NCI-H1417 (cell line): ENCODE measurements at places on chromosomes 12 and 14.
A peak's percentile ranks its signal among the peaks of the same experiment; 100 is the strongest.

DNA sequence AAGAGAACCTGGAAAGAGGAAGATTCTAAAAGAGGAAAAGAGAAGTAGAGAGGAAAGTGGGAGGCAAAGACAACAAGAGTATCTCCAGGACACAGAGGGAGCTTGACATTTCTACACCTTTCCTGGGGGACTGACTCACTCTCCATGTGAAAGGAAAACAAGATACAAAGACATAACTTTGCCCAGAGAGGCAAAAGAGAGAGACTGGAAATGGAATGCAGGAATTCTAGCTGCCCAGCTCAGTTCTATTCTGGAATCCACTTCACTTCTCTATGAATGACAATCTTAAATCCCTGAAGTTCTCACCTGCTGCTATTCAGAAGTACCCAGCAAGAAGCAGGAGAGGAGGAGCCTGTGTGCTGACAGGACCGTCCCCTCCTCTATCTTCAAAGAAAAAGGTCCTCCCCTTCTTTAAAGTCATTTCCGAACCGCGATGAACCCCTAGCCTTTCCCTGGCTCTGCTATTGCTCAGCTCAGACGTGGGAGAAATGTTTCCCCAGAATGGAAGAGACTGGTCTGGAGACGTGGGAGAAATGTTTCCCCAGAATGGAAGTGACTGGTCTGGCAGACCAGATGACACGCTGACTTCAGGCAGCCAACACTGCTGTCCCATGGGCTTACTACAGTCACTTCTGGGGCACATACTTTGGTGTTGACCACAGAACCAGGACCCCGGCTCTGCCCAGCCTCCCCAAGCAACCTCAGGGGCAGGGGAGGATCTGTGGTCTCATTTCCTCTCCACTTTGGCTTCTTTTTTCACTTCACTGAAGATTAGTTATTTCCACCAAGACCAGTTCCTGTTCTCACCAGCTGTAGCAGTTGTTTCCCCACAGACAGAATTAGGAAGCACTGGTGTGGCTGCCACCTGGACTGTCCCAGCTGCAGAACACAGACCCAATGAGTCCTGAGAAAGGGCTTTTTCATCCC lies 8.3 kb downstream of the FMNL3 start:
- DNase-seq, result no peak

- no peak for DNase-seq
These were observed 340.2 kb downstream of the DPF3 start for GRCh38 chr14:72553656-72554055.

DNA sequence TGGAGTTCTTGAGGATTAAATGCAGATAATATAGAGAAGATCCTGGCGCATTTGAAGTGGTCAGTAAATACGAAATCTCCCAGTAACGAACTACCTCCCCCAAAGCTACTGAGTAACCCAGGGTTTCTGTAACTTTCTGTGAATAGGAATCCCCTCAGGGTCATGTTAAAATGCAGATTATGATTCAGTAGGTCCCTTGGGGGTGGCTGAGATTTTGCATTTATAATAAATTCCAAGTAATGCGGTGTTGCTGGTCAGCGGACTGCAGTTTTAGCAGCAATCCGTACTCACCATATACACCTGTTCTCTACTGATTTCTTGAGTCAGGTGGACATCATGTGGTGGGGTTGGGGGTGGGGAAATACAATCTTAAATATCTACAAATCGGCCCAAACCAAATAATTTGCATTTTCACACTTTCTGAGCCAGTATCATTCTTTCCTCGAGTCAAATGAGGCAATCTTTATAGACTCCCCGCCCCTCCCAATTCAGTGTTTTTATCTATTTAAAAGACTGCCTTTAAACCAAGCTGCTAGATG lies 868 bp downstream of the SPATA7 start:
- DNase-seq, result no peak

DNA sequence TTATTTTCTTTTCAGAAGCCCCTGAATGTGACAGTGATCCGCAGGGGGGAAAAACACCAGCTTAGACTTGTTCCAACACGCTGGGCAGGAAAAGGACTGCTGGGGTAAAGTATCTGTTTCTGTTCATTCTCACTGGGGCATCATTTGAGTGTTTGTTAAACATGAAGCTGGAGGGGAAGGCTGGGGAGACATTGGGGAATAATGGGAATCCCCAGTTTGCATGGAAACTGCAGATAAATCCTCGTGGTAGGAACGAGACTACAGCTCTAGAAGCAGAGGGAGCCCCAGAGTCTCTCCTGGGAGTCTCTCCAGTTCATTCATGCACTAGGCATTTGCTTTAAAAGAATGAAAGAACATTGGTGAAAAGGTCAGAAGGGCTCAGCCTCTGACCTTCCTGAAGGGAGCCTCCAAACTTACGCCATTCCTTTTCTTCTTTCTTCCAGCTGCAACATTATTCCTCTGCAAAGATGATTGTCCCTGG lies 2.5 kb upstream of the CFAP251 start:
- no peak for DNase-seq

- peak; percentile 69 for DNase-seq
These were observed 232.0 kb downstream of the GRIN2B start for GRCh38 chr12:13749389-13749788.

DNA sequence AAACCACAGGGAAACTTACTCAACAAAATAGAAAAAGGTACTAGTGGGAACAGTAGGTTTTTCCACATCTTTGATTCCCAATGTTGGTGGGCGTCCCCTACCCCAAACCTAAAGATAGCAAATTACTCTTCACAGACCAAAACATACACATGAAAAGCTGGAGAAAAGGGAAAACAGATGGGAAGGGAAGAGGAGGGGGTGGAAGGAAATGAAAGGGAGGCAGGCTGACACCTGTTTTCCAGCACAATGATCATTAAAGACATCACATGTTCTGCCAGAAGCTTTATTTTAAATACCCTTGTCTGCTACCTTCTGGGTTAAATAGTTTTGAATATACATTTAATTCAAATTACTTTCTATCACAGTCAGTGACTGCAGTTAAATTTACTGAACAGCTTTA lies 1617.9 kb upstream of the SEL1L start:
- no peak for DNase-seq

GRCh38 chr12:5391653-5392052 lies 40.3 kb upstream of the NTF3 start:
- no peak for DNase-seq

DNA sequence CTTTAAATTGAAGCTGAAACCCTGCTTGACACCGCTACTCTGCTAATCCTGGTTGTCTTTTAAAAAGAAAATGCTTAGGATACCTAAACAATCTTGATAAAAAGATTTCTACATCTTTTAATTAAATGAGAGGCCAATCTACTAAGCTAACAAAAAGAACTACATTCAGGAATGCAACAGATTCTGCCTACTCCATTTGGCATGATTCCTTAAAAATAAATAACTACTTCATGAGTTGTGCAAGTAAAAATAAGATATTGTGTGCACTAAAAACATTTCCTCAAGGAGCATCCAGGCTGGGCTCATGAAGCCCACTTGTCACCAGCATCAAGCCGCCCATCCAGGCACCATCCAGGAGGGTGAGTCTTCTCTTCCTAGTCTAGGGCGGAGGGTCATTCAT lies 197.5 kb downstream of the PAX9 start:
- no peak for DNase-seq

- peak; percentile 29 for DNase-seq
These were observed 1.5 kb downstream of the CHD4 start for GRCh38 chr12:6605421-6606330.

DNA sequence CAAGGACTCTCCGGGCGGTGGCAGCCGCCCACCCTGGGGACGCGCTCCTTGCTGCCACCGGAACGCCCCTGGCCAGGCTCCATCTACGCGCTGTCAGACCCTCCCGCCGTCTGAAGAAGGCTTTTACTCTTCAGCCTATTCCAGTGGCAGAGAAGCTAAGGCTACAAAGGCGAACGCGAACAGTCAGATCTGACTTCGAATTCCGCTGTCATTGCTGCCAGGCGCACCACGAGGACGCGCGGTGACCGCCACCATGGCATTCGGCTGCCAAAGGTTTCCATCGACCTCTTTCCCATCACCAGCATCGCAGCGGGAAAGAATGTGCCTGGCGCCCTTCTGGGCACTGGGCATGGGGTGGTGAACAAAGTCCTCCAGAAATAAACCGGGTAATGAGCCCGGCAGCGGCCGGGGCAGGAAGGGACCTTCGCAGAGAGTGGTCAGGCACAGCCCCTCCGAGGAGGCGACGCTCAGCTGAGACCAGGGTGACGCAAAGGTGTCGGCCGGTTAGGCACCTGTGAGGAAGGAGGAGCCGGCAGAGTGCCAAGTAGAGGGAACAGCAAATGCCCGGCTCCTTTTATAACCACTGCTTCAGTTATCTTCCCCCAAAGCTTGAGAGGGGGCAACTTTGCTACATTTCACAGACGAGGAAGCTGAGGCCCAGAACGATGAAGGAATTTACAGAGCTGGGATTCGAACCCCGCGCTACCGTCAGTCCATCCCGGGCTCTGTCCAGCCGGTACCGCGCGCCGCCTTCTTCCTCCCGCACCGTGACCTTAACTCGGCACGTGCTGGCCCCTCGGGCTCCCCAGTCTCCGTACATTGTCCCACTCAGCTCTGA lies 1.9 kb upstream of the RFX4 start:
- no peak for DNase-seq

DNA sequence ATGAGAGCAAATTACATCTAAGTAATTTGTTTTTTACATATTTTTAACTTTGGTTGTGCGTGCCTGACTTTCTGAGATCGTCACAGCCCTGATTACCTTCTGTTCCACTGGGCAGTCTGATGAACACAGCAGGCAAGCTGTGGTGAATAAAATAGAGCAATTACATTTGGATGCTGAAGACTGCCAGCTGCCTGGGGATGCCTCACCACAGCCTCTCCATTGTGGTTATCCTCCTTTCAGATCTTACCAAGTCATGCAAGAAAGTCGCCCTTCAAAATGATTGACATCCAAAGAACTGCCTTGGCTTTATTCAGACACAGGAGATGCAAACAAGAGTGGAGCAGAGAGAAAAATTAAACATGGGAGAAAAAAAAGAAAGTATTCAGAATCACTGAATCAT lies 456.6 kb upstream of the TMPO start:
- no peak for DNase-seq

DNA sequence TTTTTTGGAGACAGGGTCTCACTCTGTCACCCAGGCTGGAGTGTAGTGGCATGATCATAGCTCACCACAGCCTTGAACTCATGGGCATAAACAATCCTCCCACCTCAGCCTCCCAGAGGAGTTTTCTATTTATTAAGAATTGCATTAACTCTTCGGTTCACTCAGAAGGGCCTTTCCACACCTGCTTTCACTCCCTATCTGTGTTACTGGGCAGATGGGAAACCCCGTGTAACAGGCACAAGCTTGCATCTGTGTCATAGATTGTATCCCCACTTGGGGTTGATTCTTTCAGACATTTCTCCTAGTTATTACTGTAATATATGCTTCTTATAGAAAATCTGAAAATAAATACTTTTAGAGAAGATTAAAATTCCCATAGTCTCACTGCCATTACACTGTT lies 38.7 kb downstream of the STX2 start:
- no peak for DNase-seq

GRCh38 chr14:104204660-104205149 lies 66.3 kb downstream of the KIF26A start:
- DNase-seq, result no peak

- DNase-seq, result no peak
These were observed 115.3 kb upstream of the PLXNC1 start for GRCh38 chr12:94033101-94033500.

- DNase-seq, result no peak
These were observed 155.4 kb downstream of the TMX1 start for GRCh38 chr14:51395361-51395849.
